Epithelial cell of umbilical artery (primary cell): ENCODE measurements at places on chromosomes 2 and 18. TPM values are rescaled to one million over a fixed set of nuclear protein-coding genes. Genes with fewer than 3 reads are reported as not detected.

Gene KCNG3
- total RNA-seq: under 0.01 TPM in 1 of 2 replicates, not detected in the other

Gene TSPYL6
- not detected in 2 replicates for total RNA-seq

Gene IMMT
- 58.5 and 67.5 TPM in 2 replicates for total RNA-seq

Gene ASPRV1
- total RNA-seq: 0.32 TPM in 1 of 2 replicates, not detected in the other

Gene PKDCC
- 12.3 and 16.6 TPM in 2 replicates for total RNA-seq

Gene SIGLEC15
- 0.32 TPM in 1 of 2 replicates, not detected in the other for total RNA-seq

Gene ABCB6
- total RNA-seq: 23.7 and 44.2 TPM in 2 replicates

Gene FLACC1
- total RNA-seq: under 0.01 and 0.61 TPM in 2 replicates

Gene DOK6
- total RNA-seq: under 0.01 TPM in 1 of 2 replicates, not detected in the other

Gene ARMC9
- 15.9 and 18.4 TPM in 2 replicates for total RNA-seq

Gene SLC4A5
- 0.30 and 0.32 TPM in 2 replicates for total RNA-seq

Gene PFN4
- total RNA-seq: 0.30 TPM in 1 of 2 replicates, not detected in the other

Gene POTEF
- under 0.01 TPM in 1 of 2 replicates, not detected in the other for total RNA-seq

Gene PROKR1
- not detected in 2 replicates for total RNA-seq

Gene GALNT14
- 1.4 and 2.6 TPM in 2 replicates for total RNA-seq

Gene RTP5
- total RNA-seq: not detected in 2 replicates

Gene AQP12B
- total RNA-seq: not detected in 2 replicates

Gene DNER
- under 0.01 TPM in 1 of 2 replicates, not detected in the other for total RNA-seq

Gene SLC38A11
- not detected in 2 replicates for total RNA-seq

Gene SLC23A3
- 0.65 and 1.1 TPM in 2 replicates for total RNA-seq

Gene CYRIA
- 26.3 and 29.2 TPM in 2 replicates for total RNA-seq

Gene DSG1
- total RNA-seq: not detected in 2 replicates

Gene CAPN14
- under 0.01 TPM in 2 replicates for total RNA-seq

Gene ERFE
- total RNA-seq: 0.30 and 0.32 TPM in 2 replicates

Gene FNDC4
- total RNA-seq: 19.5 and 36.1 TPM in 2 replicates

Gene RASGRP3
- 9.9 and 26.0 TPM in 2 replicates for total RNA-seq

Gene POTEJ
- not detected in 2 replicates for total RNA-seq

Gene RAD51AP2
- not detected in 2 replicates for total RNA-seq

Gene KDSR
- total RNA-seq: 18.8 and 22.3 TPM in 2 replicates
